ENCODE measurements at places on chromosomes 1 and 21.

DNA sequence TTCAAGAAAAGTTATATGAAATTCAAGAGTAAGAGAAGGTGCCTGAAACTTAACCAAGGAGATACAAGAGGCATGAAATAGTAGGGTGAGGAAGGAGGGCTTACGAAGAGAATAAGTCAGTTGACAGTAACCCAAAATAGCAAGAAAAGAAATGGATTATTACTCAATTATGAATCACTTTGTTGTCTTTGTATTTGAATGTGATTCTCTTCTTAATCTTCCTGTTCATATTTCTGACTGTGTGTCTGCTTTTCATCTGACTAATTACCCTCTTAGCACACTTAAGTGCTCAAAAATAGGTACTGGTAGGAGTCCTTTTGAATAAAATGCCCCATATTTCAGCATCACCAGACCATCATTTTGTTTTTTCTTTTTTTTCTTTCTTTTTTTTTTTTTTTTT is 39.4 kb downstream of the GLMN start:
- DNase-seq, result no peak

- DNase-seq, result no peak
Measured at GRCh38 chr21:46633566-46633965, 1.9 kb upstream of the PRMT2 start.

DNA sequence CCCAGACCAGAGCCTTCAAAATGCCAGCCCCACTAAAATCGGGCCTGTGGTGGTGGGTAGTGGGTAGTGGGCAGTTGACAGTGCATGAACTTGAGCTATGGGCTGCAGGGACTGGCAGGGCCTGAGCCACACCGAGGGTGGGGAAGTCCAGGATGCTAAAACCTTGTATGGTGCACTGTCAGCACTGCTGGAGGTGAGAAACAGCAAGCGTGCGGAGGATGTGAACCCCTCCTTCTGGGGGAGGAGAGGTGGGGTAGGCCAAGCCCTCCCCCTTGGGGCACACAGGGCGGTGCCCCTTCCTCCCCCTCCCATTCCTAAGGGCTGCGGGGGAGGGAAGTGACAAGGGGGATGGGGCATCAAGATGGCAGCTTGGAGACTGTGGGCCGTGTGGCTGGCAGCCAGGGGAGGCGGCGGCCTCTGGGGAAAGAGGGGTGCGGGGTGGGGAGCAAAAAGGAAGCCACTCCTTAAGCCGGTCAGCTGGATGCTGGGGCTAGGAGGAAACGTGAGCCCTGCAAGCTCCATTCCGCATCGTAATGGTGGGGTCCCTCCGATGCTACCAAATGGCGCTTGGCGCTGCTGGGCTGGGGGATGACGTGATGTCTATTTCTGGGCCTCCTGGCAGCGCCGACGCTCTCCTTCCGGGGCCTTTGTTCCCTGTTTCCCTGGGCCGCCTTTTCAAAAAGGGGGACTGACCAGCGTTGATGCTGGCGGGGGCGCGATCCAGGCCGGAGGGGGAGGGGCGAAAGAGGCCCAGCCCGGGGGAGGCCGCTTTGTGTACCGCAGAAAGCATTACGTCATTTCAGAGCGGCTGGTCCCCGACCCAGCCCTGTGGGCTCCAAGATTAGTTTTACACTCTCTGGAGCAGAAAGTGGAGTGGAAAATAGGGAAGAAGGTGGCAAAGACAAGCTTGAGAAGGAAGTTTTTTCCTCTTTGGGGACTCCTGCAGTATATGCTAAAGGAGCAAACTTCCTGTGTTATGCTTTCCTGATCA is 809 bp downstream of the SYT11 start:
- DNase-seq, result no peak

DNA sequence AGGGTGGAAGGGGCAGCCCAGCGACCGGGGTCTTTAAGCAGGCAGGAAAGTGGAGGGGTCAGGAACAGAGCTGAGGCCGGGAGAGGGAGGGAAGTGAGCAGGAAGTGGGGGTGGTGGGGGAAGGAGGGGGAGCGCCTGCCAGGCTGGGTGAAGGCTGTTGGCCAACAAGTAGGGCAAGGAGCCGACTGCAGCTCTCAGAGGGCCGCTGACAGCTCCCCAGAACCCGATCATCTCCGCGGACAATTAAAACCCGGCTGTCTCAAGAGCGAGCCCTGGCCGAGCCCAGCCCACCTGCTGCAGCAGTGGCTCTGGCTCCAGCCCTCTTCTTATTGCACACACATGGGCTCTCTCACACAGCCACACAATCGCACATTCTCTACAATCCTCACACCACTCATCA is 51.6 kb downstream of the GRIK3 start:
- no peak for DNase-seq

DNA sequence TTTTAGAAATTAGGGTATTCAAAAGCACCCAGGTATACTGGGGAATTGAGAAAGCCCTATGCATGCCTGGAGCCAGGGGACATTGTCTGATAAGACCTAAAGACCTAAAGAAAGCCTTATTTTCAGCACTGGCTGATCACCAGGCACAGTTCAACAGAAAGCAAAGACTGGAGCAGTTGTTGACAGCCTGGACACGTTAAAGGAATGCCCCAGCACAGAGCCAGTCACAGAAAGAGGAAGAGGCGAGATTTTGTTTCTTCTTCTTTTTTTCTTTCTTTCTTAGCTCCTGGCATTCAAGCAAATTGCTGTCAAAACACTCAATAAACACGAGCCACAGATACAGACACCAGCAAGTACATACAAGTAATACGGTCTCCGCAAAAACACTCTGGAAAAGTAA is 40.4 kb downstream of the RNF187 start:
- DNase-seq, result no peak

DNA sequence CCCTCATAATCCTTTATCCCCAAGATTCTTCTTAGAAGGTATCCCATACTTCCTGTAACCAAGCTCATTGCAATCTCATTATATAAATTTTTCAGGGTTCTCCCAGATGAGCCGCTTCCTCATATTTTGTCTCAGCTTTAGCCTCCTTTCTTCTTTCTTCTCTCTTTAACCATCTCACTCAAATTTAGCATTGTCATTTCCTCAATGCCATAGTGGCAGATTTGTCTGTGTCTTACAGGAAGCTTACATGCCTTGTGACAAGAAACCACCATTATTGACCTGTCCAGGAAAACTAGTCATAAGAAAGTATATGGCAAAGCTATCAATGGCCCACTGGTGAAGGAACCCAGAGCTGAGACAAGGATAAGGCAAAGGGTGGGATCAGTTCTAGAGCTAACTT is 6.0 kb upstream of the FCRL2 start:
- DNase-seq, result no peak

DNA sequence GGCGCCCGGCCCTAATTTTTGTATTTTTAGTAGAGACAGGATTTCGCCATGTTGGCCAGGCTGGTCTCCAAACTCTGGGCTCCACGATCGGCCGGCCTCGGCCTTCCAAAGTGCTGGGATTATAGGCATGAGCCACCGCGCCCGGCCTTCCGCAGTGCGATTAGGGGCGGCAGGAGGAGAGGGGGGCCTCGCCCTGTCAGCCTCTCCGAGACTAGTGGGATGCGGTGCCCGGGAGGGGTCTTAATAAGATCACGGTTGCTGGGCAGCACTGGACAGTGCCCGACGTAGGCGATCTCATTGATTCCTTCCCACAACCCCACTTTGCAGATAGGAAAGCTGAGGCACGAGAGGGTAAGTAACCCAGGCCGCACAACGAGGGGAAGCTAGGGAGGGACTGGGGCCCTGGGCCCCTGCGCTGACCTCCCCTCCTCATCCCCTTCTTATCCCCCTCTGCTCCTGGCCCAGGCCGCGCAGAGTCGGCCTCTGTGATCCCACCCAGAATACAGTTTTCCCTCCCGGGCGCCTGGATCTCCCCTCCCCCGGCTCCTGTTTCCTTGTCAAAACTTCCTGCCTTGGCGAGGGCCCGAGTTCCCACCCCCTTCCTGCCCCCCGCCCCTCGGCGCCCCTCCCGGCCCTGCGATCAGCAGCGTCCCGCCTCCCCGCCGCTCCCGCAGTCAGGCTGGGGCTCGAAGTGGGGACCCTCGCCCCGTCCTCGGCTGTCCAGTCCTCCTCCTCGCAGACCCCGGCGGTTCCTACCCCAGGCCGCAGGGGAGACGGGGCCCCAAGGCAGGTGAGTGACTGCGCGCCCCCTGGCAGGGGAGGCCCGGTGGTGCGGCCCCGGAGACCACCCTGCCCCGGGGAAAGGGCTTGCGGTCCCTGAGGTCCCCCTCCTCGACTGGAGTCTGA is at the start of gene PEAR1:
Gene PEAR1 (plus strand): TSS at position 671 of the 906 bp plus-strand sequence. CDS start 10,209 bp downstream, outside the sequence.
- no peak for DNase-seq

- no peak for DNase-seq
Measured at GRCh38 chr1:82162486-82163420, 362.0 kb downstream of the ADGRL2 start.

GRCh38 chr1:83606416-83606955 is 392.4 kb downstream of the TTLL7 start:
- no peak for DNase-seq

- no peak for DNase-seq
Measured at GRCh38 chr1:22104865-22105437, 37.9 kb downstream of the WNT4 start.

DNA sequence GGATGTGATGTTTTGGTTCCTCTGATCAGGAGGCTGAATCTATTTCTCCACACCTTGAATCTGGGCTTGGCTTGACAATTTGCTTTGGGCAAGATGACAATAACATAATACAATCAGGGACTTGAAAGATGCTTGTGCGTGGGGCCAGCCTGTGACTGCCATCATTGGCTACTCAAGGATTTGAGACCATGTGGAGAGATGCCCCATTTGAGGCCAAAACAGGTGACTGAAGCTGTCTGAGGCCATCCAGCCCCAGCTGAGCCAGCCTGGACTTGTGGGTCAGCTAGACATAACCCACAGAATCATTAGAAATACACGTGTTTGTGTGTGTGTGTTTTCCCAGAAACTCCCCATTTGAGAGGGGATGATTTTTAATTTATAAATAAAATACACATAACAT is 421.5 kb downstream of the PTPRU start:
- DNase-seq, result no peak

DNA sequence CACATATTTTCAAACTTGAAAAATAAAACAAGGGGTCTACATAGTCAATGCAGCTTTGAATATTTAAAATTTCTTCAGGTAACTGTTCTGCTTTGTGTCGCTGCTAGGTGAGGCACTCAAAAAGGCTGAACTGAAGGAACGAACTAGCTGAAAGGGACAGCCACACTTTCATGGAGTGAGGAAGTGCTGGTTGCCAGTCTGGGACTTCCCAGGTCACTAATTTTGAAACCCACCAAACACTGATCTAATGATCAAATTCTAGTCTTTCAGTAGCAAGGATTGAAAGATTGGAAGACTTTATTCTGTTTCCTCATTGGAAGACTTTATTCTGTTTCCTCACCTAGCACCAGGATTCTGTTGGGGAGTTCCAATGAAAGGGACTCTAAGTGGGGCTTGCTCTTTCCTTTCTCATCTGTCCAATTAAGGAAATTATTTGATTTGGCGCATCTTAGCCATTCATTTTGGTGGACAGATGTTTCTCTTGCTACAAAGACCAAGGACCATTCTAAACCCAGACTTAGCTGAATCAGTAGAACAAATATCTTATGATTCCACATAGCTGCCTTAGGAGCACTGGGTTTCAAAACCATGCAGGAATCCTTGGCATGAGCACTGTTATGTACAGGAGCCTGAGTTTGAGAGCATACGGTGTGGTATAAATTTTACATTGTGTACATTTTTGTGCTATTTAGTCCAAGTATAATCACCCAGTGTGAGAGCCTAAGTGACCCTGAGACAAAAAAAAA is 10.9 kb upstream of the ARID1A start:
- DNase-seq, result no peak

DNA sequence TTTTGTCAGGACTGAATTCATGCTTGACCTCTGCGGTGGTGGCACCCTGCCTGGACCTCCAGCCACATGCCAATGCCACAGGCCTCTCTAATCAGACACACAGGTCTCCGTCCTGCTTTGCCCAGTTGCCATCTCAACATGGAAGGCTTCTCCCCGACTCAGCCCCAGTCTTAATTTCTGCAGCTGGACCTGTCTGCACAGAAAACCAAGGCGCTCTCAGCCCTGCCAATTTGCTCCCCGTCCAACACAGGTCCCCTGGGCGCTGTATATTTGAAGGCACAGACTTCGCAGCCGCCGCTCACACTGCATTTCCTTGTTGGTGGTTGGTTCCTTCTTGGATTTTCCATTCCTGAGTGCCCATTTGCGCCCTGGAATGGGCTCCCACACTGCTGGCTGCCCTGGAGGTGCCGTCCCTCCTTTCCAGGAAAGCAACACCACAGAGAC is 28.0 kb upstream of the PLEKHG5 start:
- no peak for DNase-seq

GRCh38 chr21:40976198-40977109 is 129.5 kb upstream of the DSCAM start:
- DNase-seq, result no peak

DNA sequence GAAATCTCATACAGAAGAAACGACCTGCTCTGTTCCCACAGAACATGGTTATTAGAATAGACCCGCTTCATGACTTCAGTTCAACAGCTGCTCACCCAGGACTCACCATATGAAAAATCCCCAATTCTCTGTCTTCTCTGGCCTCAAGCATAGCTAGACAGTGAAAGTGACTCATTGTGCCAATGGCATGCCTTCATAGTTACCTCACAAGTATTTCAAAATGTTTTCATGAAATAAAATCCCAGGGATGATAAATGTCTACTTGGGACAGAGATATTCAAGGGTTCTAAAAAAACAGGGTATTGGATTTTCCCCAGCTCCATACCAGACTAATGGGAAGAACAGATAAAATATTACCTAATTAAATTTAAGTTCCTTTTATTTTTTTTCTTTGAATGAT is 82.3 kb downstream of the NOTCH2 start:
- peak; percentile 90 for DNase-seq

- DNase-seq, result no peak
Measured at GRCh38 chr1:844472-845026, 79.2 kb upstream of the SAMD11 start.

DNA sequence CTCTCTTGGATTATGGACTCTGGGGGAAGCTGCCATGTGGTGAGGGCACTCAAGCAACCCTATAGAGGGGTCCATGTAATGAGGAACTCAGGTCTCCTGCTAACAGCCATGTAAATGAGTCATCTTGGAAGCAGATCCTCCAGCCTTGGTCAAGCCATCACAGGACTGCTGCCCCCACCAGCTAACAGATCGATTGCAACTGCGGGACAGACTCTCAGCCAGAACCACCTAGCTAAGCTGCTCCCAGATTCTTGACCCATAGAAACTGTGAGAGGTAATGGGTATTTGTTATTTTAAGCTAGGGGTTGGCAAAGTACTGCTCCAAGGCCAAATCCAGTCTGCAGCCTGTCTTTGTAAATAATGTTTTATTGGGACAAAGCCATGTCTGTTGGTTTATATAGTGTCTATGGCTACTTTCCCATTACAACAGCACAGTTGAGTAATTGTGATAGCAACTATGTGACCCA is 27.6 kb upstream of the MAP3K7CL start:
- no peak for DNase-seq
